ENCODE measurements at places on chromosomes 1 and 21. TPM values are rescaled to one million over a fixed set of nuclear protein-coding genes. Genes with fewer than 3 reads are reported as not detected.

RTCA gene
- polyA plus RNA-seq = 24.2 TPM

LIPI gene
- polyA plus RNA-seq = not detected

OTUD3 gene
- 1.1 TPM for polyA plus RNA-seq

TNFRSF9 gene
- 0.22 TPM for polyA plus RNA-seq

CNTN2 gene
- 0.34 TPM for polyA plus RNA-seq

KRTAP13-2 gene
- not detected for polyA plus RNA-seq

HNRNPU gene
- 196 TPM for polyA plus RNA-seq

CYP4A11 gene
- polyA plus RNA-seq = 0.03 TPM

NUP210L gene
- polyA plus RNA-seq = 0.02 TPM

ZBTB8A gene
- 1.9 TPM for polyA plus RNA-seq

ZNF683 gene
- polyA plus RNA-seq = 0.46 TPM

RIPK4 gene
- not detected for polyA plus RNA-seq

SLC30A1 gene
- polyA plus RNA-seq = 20.5 TPM

OLIG2 gene
- not detected for polyA plus RNA-seq

MYBPH gene
- polyA plus RNA-seq = not detected

ANKRD65 gene
- 9.9 TPM for polyA plus RNA-seq

CA14 gene
- not detected for polyA plus RNA-seq

FOXD3 gene
- polyA plus RNA-seq = 0.09 TPM

LHX8 gene
- polyA plus RNA-seq = not detected

UBASH3A gene
- polyA plus RNA-seq = 0.14 TPM

HOOK1 gene
- 7.7 TPM for polyA plus RNA-seq

PEX19 gene
- 135 TPM for polyA plus RNA-seq

MYCL gene
- polyA plus RNA-seq = not detected

ITLN2 gene
- 8.9 TPM for polyA plus RNA-seq
